ENCODE measurements at places on chromosomes 12 and 14.
A peak's percentile ranks its signal among the peaks of the same experiment; 100 is the strongest.

DNA sequence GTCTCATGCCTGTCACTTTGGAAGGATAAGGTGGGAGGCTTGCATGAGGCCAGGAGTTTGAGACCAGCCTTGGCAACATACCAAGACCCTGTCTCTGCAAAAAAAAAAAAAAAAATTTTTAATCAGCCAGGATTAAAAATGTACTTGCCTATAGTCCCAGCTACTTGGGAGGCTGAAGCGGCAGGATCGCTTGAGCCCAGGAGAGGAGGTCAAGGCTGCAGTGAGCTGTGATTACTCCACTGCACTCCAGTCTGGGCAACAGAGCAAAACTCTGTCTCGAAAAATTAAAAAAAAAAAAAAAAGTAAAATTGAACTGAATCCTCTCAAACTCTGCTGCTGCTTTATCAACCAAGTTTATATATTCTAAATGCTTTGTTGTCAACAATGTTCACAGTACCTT is 128.1 kb upstream of the AEBP2 start:
- DNase-seq, result no peak

DNA sequence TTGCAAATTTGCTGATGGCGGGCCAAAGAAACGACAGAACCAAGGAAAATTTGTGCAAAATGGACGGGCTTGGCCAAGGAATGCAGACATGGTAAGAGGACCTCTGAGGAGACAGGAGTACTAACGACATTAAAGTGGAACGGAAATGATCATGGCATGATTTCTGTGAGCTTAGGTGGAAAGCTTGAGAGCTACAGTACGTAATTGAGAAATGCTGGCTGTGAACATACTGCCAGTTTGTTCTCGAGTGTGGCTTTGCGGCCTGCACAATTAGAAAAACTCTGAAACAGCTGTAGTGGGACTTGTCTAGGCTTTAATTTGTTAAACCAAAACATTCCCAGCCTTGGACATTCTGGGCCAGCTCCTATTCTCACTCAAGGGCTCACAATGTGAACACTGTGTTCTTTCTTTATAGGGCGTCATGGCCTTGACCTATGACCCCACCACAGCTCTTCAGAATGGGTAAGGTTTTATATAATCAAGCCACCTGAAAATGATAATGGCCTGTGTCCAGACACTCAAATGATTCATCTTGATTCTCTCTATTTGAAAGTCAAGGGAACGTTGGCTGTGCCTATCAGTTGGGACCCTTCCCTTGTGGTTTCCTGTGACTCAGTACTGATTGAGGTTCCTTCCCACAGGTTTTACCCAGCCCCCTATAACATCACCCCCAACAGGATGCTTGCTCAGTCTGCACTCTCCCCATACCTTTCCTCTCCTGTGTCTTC is 48.5 kb downstream of the BAZ2A start:
- no peak for DNase-seq

DNA sequence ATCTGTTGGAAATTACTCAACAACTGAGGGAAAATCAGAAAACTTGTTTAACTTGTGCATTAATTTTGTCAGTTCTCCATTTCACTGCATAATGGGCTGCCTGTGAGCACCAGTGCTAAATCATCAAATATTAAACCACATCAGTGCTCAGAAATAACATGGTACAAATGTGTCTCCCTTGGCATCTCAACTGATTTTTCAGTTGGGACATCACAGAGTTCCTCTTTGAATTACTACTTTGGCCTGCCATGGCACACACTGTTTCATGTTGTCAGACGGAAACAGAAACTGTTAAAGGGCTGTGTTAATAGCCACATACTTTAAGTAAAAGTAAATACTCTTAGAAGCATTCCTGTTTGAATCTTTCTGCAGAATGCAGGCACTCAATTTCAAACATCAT is 42.1 kb upstream of the STRN3 start:
- no peak for DNase-seq

DNA sequence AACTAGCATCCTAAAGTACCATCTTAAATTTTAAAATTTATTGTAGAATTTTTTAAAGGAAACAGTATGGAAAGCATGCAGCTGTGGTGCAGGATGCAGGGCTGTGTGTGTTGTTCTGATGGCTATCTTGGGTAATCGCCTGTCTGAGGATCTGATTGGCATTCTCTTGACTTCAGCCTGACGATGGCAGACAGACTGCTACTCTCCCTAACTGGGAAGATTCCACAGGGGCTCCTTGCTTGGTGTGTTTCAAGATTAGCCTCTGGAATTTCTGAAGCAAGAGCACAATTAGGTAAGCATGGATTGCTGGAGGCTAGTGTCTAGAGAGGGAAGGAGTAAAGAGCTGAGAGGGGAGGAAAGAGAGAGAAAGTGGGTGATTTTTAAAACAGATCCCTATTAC is 696.8 kb upstream of the LRFN5 start:
- DNase-seq, result no peak

DNA sequence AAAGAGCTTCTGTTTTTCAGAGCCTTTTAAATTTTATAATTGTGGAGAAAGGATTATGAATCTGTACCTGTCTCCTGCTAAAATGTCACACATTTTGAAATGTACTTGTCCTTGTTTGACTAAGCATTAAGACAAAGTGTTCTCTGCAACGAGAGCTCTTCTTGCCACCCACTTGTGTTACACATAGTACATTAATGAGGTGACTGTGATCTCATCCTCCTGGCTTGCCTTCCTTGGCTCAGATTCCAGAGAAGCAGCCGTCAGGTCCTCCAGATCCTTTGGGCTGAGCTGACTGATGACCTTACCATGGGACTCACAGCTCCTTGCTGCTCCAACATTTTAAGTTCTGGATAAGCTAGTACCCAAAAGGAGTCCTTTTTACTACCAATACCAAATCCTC is 81.4 kb downstream of the BBS10 start:
- no peak for DNase-seq

DNA sequence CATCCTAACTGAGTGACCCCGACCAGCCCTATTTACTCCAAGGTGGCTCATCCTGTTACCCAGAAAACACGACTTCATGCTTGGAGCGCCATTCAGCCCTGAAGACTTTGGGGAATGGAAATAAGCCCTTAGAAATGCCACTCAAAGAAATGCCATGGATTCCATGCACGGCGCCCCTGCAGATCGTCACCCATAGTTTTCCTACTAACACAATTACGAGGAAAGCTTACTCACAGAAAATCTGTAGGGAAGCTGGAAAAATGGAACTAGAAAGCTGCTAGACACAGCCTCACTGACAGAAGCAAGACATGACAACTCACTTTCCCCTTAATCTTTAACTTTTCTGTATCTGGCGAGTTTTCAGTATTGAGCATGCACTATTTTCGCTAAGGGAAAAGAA is 19.5 kb downstream of the NUAK1 start:
- DNase-seq, result no peak

DNA sequence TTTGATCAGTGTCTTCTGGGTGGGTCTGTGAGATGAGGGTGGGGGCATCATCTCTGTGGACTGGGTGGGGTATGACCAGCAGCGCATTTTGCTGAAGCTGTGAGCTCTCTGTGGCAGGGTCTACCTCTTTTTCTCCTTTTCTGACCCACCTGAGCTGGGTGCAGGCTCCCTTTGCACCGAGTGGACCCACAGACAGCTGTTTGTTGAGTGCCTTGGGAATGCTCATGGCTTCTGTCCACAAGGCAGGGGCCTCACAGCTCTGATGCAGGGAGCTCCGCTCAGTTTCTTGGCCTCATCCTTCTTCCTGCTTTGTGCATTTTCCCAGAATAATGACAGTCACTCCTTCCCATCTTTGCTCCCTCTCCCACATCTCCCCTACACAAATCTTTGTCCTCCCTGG is 380.6 kb downstream of the DPF3 start:
- peak; percentile 54 for DNase-seq

DNA sequence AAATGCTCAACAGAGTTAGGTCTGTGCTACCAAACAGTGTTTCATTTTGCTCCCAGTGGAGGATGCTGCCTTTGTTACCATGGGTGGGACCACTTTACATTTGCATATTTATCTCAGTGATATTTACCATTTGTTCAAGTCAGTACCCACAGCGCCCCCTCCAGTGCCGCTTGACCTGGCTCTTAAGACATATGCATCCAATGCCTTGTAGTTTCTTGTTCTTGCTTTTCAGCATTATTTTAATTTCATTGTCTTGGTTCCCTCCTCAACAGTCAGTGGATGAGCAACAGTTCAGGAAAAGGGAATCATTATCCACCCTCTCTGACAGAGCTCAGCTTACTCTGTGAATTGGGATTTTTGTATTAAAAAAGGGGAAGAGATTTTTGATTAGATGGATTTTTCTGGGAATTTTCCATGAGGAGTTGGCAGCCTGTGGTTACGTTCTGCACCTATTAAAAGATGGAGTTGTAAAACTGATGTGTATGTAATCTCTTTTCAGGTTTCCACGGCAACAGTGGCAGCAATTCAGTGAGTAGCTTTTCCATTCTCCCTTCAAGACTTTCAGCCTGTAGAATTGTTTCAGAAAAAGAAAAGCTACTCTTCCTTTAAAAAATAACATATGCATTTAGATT is 240.5 kb upstream of the DAAM1 start:
- no peak for DNase-seq

DNA sequence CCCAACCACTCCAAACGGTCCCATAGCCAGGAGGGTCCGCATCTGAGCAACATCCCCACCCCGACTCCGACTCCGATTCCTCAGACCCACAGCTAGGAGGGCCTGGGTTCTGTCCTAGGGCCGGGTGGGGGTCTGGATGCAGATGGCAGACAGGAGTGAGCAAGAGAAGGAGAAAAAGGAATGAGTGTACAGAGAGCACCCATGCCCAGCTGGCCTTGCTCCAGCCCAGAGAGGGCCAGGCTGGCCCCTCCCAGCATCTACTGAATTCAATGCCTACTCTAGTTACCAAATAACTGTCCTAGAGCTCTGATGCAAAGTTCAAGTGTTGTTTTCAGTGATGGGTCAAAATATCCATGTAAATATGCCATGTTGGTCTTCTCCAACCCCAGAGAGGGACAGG is 40.8 kb downstream of the VDR start:
- DNase-seq, result no peak

GRCh38 chr14:53742233-53742620 is 214.4 kb downstream of the BMP4 start:
- no peak for DNase-seq

GRCh38 chr14:49926803-49927202 is 33.9 kb downstream of the ARF6 start:
- no peak for DNase-seq

DNA sequence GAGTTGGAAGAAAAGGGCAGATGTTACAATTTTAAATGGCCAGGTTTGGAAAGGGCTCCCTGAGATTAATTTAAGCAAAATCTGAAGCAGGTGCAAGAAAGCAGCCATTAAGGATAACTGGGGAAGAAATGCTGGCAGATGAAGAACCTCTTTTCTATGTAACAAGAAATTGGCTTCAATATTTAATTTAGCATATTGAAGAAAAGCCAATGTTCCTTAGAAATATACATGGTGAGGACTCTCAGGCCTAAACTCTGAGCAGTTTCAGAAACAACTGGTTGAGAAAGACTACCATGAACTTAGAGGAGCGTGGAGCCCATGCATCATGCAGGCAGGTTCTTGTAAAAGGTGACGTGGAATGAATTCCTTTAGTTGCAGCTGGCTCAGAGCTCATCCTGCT is 152.8 kb downstream of the LRIG3 start:
- no peak for DNase-seq

GRCh38 chr12:125104982-125105381 is 39.7 kb downstream of the AACS start:
- DNase-seq, result no peak

GRCh38 chr12:11875414-11875935 is 195.3 kb upstream of the BCL2L14 start:
- no peak for DNase-seq

DNA sequence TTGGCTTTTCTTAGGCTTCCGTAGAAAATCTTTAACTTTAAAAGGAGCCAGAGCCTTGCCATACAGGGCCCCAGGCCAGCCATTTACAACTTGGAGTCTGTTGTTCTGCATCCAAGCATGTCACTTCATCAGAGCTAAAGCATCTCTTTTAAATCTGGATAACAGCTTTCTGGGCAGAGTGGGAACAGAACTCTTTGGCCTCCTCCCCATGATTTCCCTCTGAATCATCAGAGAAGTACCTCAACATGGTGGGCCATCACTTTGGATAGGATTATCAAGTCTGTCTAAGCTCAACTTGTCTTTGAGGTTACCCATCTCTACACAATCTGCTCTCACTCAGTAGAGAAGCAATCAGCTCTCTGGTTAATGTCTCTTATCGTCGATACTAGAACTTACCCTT is 170.9 kb downstream of the SLC6A15 start:
- DNase-seq, result no peak

- no peak for DNase-seq
Observed at GRCh38 chr12:75781532-75782046, 250.0 kb downstream of the PHLDA1 start.

DNA sequence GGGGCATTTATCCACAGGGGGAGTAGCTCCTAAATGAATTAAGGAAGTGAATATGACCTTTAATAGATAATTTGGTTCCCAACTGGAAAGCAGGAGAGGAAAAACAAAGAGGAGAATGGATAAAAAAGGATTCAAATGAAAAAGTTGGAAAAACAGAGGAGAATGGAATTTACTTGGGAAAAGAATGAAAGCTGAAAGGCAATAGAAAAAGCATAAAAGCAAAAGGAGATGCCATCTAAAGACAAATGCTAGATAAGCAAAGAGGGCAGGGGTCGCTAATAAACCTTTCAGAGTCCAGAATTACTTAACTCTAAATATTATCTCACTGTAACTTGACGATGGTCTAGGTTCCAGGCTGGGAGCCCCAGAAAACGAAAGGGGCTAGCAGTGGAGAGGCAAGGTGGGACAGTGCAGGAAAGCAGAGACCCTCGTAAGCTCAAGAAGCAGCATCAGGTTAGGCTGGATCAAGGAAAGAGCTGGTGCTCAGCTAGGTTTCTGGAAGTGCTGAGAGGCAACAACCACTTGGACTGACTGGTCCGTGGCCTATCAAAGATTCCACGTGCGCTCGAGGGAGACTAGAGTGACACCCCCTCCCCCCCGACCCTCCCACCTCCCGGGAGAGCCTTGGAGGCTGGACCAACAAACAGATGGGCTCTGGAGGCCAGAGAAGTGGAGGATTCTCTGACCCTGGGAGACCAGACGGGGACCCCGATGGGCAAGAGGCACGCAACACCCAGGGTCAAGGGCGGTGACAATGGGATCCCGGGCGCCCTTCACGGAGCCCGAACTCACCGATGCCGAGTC is 1.2 kb downstream of the SLC2A13 start:
- no peak for DNase-seq

GRCh38 chr14:50608302-50608851 is 48.4 kb downstream of the ATL1 start:
- DNase-seq, result no peak
